Activated CD4-positive, alpha-beta T cell treated with anti-CD3 and anti-CD28 coated beads for 24 hours (primary cell): ENCODE measurements at places on chromosomes 7 and 10.
A peak's percentile ranks its signal among the peaks of the same experiment; 100 is the strongest.

DNA sequence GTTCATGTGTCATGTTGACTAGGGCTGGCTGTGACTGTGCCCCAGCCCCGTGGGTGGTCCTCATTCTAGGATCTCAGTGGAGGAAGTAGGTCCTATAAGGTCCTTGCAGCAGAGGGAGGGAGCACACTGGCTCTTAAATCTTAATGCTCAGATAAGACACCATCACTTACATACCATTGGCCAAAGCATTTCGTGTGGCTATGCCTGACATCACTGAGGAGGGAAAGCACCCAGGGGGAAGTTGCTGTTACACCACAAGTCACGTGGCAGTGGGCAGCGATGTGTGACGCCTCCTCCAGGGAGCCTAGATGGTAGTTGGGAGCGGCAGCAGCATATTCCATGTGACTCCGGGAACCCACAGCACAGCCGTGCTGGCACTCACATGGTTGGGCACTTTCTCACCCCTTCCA, 224.7 kb upstream of the SH2B2 start:
- DNase-seq: no peak

DNA sequence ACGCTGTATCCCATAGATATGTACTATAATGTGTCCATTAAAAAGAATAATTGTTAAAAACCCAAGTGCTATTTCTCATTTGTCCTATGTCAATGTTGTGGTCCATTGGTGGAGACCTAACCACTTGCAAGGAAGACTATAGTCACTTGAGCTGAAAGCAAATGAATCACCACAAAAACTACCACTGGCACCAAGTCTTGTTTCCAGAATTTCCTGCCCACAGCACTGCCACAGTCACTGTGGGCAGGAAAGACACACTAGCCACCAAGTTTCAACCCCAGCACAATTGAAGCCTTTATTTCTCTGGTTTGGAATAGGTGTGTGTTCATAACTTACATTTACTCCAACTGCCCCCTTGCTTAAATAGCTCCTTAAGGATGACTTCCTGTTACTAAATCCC, 12.4 kb downstream of the DIP2C start:
- DNase-seq: no peak

DNA sequence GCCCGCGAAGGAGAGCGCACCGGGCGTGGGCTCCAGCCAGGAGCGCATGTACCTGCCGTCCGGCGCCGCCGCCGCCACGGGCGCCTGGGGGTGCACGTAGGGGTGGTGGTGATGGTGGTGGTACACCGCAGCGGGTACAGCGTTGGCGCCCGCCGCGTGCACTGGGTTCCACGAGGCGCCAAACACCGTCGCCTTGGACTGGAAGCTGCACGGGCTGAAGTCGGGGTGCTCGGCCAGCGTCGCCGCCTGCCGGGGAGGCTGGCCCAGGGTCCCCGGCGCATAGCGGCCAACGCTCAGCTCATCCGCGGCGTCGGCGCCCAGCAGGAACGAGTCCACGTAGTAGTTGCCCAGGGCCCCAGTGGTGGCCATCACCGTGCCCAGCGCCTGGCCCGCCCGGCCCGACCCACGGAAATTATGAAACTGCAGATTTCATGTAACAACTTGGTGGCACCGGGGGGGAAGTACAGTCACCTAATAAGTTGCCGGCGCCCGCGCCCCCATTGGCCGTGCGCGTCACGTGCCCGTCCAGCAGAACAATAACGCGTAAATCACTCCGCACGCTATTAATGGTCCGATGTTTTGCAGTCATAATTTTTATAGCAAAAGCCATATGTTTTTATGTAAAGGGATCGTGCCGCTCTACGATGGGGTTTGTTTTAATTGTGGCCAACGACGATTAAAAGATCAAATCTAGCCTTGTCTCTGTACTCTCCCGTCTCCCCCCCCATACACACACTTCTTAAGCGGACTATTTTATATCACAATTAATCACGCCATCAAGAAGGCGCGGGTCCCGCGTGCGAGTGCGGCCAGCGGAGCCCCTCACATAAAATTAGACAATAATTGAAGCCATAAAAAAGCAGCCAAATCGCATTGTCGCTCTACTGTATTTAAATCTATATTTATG, at the start of gene HOXA9:
Gene HOXA9 (minus strand): TSS at position 449 of the 907 bp plus-strand sequence. CDS start 80 bp downstream, at position 369.
- no peak for DNase-seq

DNA sequence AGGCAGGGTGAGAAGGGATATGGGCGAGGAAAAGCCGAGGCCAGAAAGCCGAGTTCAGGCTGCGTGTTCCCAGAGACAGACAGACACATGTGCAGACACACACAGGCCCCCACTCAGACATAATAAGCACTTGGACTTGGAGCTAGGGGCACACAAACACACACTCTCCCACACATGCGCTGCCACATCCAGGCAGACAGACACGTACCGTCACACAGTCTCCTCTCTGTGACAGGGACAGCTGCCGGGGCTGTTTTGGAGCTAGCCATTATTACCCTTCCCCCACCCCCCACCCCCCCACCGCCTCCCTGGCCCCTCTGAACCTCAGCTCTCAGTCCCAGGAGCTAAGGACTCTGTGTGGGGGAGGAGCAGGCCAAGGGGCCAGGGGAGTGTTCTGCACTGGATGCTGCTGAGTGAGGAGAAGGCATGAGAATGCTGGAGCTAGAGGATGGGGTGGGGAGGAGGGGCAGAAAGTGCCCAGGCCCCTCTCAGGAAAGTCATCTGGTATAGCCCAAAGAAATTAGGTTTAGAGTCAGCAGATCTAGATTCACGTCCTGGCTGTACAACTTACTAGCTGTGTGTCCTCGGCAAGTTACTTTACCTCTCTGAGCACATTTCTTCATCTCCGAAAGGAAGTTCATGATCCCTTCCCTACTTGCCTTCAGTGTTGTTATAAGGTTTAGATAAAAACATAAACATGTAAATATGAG, 6.3 kb downstream of the PITX3 start:
- no peak for DNase-seq

GRCh38 chr7:107075863-107076574, 31.5 kb downstream of the PRKAR2B start:
- no peak for DNase-seq

- DNase-seq: no peak
Measured at GRCh38 chr10:95767884-95768556, 12.1 kb downstream of the ENTPD1 start.

- DNase-seq: no peak
Measured at GRCh38 chr10:31381766-31382316, 62.8 kb downstream of the ZEB1 start.

- no peak for DNase-seq
Measured at GRCh38 chr10:131387018-131387529, 75.6 kb upstream of the TCERG1L start.

GRCh38 chr7:27364344-27364758, 121.7 kb downstream of the EVX1 start:
- no peak for DNase-seq

DNA sequence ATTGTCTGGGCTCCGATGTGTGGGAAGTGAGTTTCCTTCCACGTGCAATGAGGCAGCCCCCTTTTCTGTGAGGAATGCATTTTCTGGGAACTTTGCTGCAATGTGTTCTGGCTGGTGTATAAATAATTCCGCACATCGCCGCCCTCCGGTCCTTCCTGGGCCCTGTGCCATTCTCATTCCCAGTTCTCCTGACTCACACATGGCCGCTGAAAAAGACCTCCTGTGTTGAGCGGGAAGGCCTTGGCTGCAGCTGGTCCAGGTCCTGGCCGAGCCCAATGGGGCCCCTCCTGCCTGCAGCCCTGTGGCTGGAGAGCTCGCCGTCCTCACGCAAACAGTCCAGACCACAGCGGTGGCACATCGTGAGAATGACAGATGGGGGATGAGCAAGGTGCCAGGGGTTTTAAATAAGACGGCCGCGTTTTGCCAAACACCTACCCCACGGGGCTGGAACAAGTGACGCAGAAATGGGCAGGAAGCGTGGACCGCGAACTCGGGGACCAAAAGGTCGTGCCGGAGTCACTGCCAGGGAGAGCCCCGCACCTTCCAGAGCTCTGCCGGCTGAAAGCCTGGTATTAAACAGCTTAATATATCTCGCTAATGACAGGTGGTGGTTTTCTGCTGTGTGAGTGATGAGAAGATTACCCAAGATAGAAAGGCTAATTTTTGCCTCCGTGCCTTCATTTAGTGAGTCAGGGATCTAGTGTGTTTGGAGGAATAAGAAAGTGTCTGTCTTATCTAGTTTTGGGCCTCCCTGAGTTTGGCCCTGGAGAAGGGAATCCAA, 37.0 kb downstream of the FAM20C start:
- no peak for DNase-seq

GRCh38 chr7:102917436-102918353, 4.9 kb downstream of the LRRC17 start:
- no peak for DNase-seq

- no peak for DNase-seq
Measured at GRCh38 chr10:109862041-109862440, 61.3 kb downstream of the XPNPEP1 start.

DNA sequence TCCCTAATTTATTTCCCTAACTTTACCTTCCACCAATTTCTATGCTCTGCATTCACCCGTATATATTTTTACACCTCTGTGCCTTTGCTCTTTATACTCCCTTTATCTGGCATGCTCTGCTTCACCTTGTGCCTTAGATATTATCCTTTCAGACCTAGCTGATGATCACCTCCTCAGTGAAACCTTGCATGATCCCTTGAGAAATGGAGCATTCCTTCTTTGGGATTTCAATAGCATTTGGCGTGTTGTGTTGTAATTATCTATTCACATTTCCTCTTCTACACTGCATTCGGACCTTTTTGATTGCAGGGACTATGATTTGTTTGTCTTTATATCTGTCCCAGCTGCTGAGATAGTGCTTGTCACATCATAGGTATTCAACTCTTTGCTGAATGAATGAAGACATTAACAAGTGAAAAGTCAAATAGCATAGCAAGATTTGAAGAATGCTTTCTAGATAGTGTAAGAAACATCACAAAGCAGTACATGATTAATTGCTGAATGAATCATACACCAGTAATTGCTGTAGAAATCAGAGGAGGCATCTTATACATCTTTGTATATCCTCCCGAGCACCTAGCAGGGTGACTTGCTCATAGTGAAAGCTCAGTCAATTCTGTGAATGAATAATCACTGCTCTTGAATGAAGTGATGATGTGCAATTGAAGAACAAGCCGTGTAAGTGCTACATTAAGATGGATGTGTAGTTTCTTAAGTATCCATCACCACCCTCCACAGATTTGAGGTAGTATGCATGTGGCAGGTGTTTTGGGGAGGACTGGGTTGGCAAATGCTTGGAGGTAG, 2.0 kb upstream of the TM9SF3 start:
- no peak for DNase-seq

DNA sequence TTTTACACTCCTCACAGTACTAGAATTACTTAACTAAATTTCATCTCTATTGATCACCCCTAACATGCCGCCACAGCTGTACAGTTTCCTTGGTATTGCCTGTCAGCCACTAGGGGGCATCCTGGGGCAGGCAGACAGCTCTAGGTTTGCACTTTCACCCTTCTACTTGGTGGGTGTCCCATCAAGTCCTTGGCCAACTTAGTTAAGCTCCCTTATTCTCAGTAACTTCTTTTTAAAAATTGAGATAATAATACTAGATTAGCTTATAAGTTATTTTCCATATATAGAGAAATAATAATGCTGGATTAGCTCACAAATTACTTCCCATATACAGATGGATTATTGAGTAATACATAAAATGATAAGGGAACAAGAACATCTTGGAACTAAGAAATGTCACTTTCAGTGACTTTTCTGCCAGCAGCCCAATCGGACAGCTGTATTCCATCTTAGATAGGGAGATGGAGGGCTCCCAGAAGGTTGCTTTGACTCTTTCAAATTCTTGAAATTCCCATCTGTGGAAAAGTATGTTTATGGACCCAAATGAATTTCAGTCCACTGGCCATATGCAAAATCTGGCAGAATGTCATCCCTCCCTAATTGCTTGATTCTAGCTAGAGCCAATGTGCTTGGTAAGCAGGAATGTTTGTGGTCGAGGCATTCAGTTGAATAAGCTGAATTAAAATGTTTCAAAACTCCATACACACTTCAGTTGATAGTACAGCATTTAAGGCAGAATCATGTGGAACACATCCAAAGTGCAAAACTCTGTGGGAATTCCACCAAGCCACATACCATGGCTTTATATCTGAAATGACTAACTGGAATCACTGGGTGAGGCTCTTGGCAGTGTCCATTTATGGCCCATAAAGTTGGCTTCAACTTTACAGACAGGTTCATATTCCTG, 309.7 kb downstream of the CSTF2T start:
- peak; percentile 19 for DNase-seq

- no peak for DNase-seq
Measured at GRCh38 chr7:12297283-12298108, 86.4 kb downstream of the TMEM106B start.

DNA sequence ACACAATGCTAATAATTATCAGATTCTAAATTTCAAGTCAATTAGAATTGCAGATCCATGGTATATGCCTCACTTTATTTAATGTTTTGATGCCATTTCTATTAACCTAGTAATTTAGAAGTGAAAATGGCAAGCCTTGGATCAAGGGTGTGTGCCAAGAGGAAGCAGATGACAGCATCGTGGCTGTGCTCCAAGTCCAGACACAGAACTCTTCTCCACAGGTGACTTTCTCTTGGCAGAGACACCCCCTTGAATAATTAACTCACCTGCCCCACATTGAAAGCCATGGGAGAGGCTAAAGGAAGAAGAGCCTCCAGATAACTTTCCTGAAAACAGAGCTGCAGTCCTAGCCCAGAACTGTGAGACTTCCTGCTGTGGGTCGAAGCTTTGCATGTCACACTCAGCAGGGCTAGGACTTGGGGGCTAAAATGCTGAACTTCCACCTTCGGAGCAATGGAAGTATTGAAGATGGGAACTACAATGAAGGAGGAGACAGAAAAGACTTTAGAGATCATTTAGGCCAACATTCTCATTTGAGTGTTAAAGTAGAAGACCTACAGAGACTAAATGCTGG, 996 bp upstream of the C10orf90 start:
- no peak for DNase-seq

- DNase-seq: no peak
Measured at GRCh38 chr7:47039089-47039648, 542.7 kb downstream of the TNS3 start.

DNA sequence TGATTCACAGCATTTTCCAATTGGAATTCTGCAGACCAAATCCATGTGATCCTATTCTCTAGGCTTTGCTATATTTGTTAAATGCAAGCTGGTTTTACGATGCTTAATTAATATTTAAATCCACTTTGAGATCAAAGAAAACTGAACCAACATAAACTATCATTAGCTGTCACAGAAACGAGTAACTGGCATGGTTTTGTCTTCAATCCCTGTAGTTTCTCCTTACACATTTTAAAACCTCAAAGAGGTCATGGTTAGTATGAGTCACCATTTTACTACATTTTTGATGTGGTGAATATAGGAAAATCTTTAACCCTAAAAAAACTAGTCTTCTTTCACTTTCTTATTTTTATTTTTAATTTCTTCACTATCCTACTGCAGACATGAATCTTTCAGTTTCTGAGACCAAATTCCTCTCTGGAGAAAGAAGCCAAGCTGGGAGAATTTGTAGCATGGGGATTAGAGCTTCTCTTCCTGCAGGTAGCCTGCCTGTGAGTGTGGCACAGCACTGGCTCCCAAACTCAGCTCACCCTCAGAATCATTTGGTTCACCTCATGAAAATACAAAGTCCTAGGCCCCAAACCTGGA, 8.7 kb upstream of the LIPM start:
- no peak for DNase-seq
